ENCODE measurements at places on chromosomes 4 and X. TPM values are rescaled to one million over a fixed set of nuclear protein-coding genes. Genes with fewer than 3 reads are reported as not detected.

GRCh38 chrX:148512453-148512852, 12.0 kb downstream of the AFF2 start:
- no peak for DNase-seq

- no peak for DNase-seq
These were observed 65.2 kb upstream of the SLC7A11 start for GRCh38 chr4:138307319-138307718.

Gene SLC26A1
- 9.1 TPM for polyA plus RNA-seq

- DNase-seq, result no peak
These were observed 155.2 kb downstream of the RBMX2 start for GRCh38 chrX:130556951-130557350.

DNA sequence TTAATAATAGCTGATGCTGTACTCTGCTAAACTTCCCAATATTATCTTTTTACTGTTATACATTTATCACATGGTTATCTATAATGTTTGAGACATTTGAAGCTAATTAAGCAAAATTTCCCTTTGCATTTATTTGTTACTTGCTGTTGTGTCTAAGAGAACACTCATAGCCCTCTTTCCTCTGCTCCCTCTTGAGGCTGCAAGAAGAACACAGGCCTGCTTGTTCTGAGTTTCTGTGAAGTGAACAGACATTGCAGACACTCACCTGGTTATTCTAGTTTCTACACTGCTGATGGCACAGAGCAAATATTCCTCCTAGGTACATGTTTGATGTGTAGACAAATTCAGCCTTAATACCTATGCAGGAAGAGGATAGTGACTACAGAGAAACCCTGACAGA, 367.8 kb downstream of the GASK1B start:
- no peak for DNase-seq

All from right lung (tissue), 10 donors.